ENCODE measurements at places on chromosomes 13 and 19. TPM values are rescaled to one million over a fixed set of nuclear protein-coding genes. Genes with fewer than 3 reads are reported as not detected.

- DNase-seq, result no peak
Observed at GRCh38 chr13:36666477-36667229, 7.2 kb upstream of the SERTM1 start.

The NCR1 gene
- total RNA-seq, result not detected

The ZNF793 gene
- total RNA-seq, result 4.8 TPM

The AMH gene
- 1.6 TPM for total RNA-seq

The ZNF577 gene
- total RNA-seq, result 8.4 TPM

GRCh38 chr13:91375116-91375729 is 23.2 kb upstream of the GPC5 start:
- no peak for DNase-seq

- DNase-seq, result peak; percentile 53
Observed at GRCh38 chr13:34620074-34620850, 321.8 kb upstream of the NBEA start.

GRCh38 chr13:74325106-74325505 is 190.9 kb upstream of the KLF12 start:
- DNase-seq, result no peak

DNA sequence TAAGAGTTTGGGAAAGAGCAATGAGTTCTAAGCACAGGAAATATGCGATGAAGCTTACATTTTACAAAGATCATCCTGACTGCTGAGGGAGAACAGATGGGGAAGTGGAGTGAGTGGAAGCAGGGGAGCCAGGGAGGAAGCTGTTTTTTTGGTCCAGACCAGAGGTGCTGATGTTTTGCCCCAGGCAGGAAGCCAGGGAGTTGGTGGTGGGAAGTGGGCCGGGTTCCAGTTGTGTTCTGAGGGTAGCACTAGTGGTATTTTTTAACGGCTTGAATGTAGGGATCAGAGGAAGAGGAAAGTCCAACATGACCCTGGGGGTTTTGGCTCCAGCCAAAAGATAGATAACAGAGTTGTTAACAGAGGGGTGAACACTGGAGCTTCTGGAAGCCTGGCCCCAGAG is 20.7 kb upstream of the OLFM4 start:
- DNase-seq, result peak; percentile 72

DNA sequence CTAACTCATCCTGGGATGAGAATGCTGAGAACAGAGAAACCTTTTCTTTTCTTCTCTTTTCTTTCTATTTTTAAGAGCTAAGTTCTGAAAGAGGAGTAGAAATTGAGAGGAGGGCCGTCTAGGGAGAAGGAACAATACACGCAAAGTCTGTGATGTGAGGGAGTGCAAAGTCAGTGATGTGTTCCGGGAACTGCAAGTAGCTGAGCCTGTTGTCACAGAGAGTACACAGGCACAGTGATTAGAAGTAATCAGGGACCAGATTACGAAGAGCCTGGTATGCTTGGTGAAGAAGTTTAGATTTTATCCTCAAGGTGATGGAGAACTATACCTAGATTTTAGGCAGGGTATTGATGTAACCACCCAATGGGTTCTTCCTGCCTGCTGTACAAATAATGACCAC is 32.0 kb upstream of the CXCL17 start:
- no peak for DNase-seq

DNA sequence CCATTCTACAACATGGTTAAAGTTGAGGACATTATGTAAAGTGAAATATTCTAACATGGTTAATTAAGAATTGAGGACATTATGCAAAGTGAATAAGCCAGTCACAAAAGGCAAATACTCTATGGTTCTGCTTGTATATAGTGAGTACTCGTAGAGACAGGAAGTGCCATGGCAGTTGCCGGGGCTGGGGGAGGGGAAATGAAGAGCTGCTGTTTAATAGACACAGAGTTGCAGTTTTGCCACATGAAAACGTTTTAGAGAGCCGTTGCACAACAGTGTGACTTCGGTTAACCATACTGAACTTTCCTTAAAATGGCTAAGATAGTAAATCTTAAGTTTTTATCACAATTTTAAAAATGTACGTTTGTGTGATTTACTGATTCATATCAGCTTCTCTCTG is 176.9 kb downstream of the SHISA2 start:
- no peak for DNase-seq

The DCT gene
- total RNA-seq, result 0.17 TPM

DNA sequence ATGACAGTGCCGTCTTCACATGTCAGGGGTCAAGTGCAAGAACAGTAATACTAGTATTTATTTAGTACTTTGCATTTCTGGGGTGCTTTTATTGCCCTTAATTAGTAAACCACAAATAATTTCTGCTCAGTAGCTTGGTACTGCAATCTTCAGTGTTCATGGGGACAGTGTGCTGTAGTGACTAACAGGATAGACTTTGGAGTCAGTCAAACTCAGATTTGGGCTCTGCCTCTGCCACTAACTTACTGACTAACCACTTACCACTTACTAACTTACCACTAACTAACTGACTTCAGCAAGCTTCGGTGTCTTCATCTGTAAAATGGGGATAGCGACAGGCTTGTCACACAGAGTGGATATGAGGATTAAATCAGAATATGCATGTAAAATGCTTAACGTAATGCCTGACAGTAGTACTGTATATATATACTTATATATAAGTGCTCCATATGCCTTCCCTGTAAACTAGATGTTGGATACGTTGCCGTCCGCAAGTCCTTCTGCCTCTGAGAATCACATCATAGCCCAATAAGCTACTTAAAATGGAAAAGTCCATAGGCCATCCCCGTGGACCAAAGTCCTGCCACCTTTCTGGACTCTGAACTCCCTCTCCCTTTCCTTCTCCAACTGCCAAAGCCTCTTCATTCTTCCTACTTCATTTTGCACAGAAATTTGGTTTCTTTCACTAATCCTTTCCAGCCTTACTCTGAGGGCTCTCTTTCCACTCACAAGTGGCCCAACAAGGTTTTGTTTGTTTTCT is 158.1 kb downstream of the ZIC5 start:
- DNase-seq, result no peak

The THSD8 gene
- not detected for total RNA-seq

- DNase-seq, result no peak
Observed at GRCh38 chr13:27907121-27907787, 12.5 kb upstream of the PDX1 start.
